ENCODE measurements at places on chromosomes 11 and 22.

DNA sequence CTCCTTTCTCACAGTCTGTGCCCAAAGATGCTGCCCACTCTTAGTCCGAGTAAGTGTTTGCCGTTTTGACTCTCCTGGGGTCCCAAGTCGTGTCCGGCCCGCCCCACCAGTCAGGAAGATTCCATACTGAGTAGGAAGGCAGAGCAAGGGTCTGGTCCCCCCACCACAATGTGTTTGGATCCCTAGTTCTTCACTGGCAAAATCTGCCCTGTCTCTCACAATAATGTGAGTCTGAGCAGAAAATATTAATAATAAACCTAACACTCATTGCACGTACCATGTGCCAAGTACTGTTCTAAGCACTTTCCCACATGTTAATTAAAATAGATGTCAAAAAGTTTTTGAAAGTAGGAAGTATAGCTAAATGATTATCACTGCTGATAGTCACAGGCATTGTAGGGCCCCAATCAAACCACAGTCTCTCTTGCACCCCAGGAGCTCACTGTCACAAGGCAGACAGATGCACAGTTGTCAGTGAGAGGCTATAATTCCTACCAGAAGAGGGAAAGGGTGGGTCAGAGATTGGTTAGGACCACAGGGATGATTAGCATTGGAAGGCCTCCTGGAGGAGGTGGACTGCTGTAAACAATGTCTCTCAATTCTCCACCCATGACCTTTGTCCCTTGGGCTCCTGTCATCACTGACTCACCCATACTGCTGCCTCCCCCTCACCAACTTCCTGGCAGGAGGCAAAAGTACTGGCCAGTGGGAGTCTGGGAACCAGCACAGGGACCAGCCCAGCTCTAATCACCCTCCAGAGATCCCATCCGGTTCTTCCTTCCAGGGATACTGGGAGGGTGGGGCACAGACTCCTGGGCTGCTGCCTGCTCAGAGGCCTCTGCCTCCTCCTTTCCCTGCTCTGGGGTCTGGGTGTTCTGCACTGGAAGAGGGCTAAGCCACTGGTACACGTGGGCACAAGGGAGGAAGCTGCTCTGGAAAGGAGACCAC is 1.0 kb upstream of the POLD4 start:
- no peak for DNase-seq

- no peak for DNase-seq
Measured at GRCh38 chr22:48706934-48707762, 1120.5 kb downstream of the BRD1 start.

DNA sequence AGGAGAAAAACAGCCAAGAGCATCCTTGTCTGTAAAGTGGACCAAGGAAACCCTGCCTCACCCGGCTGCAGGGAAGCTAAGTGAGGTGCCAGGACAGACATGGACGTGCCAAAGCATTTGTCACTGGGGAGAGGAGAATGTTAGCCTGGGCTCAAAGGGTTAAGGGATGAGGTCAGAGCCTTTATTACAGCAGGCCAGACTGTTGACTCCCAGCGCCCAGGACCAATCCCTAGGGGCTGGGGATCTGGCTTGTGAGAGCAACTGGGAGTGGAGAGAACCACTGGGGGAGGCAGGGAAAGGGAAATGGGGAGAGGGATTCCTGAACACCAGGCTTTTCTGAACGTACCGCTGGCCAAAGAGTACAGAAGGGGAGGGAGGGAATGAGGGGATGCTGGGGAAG is 2.6 kb downstream of the CHRM1 start:
- DNase-seq: no peak

GRCh38 chr11:456533-456932 is 6.5 kb downstream of the PTDSS2 start:
- peak; percentile 24 for DNase-seq

- DNase-seq: no peak
Measured at GRCh38 chr11:110447897-110448745, 18.4 kb downstream of the FDX1 start.

GRCh38 chr11:17540807-17541206 is 3.4 kb downstream of the USH1C start:
- DNase-seq: no peak

DNA sequence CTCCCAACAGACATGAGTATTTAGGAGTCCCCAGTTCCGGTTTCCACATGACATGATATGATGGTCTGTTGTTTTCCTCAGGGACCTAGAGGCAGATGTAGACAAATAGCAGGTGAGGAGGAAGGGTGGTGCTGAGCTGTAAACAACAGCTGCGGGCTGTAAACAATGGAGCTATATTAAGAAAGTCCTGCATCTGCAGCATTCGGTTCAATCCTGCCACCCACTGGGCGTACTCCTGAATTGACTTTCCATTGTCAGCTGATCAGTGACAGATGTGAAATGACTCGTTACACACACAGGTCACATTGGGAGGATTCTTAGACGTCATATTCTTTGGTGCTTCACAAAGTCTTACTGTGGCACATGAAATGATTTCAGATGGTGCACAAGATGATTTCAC is 26.8 kb upstream of the RAG1 start:
- DNase-seq: no peak

GRCh38 chr22:50697667-50698506 is 25.3 kb downstream of the SHANK3 start:
- DNase-seq: no peak

- DNase-seq: peak; percentile 83
Measured at GRCh38 chr22:17171153-17172028, 12.3 kb upstream of the HDHD5 start.

DNA sequence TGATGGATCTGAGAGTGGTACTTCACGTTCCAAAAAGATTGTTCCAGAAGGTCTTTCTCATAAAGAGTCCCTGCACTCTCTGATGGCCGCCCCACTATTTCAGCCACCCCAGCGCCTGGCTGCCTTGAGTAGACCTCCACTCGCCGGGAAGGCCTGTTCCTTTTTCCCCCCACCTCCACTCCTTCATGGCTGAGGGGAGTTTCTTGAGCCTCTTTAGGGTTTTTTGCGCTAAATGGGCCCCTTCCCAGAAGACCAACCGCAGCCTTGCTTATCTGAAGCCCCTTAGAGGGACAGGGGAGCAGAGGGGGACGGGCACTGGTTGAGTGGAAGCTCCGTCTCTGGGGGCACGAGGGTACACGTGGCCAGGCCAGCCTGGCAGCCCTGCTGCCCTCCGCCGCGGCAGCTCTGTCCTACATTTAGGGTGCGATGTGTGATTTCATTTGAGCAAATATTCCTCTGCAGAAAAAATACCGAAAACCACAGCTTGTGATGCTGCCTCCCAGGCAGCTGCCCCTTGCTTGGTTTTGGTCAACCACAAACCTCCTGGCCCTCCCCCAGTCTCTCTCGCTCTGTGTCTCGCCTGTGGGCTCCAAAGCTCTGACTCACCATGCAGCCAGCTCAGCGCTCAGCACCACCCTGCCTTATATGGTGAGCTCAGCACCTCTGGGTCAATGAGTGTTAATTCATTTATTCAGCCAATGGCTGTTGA is 88.7 kb downstream of the TP53I11 start:
- peak; percentile 75 for DNase-seq

- no peak for DNase-seq
Measured at GRCh38 chr11:832529-833113, at the start of gene CD151. CD151 (plus strand) TSS chr11:832952; CDS start chr11:836070, 3,118 bp downstream.

DNA sequence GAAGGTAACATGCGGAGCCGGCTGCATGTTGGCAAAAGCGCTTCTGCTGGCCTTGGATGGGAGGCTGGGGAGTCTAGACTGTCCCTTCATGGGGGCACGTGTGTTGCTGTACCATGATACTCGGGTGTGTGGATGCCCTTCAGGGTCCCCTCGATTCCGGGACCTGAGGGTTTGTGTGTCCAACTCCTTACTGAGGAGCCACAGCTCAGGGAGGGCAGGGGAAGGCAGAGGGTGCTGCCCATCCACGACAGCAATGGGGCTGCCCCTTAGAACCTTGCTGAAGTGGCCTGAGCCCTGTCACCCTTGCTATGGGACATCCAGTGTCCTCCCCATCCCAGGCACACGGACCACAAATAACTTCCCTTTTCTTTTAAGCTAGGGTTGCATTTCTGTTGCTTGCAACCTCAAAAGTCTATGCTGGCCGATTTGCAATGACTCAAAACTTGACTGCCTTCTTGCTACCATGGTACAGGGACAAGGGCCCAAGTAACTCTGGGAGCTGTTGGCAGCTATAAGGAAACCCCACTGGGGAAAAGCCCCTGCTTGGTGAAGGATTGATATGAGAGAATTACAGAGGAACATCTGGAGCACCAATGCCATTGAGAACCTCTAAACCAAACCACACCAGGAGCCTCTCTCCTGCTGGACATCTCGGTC is 43.8 kb downstream of the RTL6 start:
- no peak for DNase-seq

GRCh38 chr11:105878510-105878909 is 143.5 kb downstream of the MSANTD4 start:
- DNase-seq: no peak

- no peak for DNase-seq
Measured at GRCh38 chr11:114612686-114613085, 17.1 kb upstream of the NXPE4 start.

DNA sequence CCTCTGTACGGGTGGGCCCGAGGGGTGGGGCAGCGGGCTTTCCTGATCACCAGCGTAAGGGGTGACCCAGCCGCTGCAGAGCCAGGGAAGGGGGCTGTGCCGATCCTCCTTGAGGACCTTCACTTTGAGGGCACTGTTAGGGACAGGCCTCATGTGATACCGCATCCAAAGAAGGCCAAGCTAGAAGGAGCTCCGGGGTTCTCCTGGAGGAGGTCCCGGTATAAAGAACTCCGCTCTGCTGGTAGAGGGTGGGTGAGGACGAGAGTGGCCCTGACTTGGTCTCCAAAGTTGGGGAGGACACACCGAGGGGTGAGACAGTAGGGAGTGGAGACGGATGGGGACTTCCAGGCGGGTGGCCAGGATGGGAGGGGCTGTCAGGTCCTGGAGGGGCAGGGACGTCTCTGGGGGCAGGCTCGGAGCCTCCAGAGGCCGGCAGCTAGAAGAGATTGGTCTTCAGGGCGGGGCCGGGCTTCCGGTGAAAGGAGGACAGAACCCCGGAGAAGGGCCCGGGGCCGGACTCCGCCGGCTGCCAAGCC is 4.6 kb downstream of the PHOX2A start:
- no peak for DNase-seq

DNA sequence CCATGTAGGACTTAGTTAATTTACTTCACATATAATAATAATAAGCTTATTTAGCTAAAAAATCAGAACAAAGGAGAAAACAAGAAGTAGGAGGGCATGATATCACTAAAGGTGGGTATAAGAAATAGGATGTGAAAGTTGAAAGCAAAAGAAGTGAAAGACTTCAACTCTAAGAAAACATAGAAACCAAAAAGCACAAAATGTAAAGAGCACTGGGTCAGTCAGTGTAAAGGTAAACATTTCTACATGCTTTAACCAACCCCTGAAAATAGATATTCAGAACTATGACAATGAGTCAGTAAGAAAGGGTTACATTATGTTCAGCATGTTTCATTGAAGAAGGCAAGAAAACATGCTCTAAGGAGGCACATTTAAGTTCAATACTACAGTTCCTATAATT is 298.8 kb downstream of the SWAP70 start:
- no peak for DNase-seq

- DNase-seq: no peak
Measured at GRCh38 chr11:43687120-43687791, 6.7 kb downstream of the HSD17B12 start.

- DNase-seq: no peak
Measured at GRCh38 chr11:13949876-13950275, 12.6 kb upstream of the SPON1 start.

- DNase-seq: no peak
Measured at GRCh38 chr22:32903507-32903906, 102.0 kb downstream of the TIMP3 start.

DNA sequence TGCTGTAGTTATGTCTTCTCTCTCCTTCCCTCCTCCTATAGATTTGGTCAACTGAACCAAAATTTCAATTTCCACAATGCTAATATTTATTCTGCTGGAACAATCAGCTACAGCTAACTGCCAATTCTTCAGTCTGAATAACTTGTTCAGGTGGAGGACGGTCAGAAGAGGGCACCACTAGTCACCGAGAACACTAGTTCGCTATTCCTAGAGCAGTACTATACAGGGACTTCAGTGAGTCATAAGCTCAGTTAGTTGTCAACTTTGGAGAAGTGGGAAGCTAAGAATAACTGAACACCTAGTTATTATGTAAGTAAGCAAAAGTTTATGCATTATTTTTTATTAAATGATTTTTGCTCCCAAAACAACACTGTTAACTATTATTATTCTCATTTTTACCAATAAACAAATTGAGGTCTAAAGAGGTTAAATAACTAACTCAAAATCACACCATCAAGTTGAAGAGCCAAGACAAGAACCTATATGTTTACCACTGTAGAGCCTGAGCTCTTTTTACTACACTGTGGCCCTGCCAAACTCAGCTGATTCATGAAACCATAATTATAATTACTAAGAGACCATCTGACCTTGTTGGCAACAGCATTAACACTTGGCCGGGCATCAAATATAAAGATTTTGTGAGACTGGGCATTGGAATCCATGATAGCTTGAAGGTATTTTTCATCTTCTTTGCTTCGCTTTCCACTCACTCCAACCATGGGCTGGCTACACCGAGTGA is 59.0 kb downstream of the CEP57 start:
- DNase-seq: no peak

- DNase-seq: no peak
Measured at GRCh38 chr11:69008737-69009440, 4.2 kb downstream of the MRGPRF start.

DNA sequence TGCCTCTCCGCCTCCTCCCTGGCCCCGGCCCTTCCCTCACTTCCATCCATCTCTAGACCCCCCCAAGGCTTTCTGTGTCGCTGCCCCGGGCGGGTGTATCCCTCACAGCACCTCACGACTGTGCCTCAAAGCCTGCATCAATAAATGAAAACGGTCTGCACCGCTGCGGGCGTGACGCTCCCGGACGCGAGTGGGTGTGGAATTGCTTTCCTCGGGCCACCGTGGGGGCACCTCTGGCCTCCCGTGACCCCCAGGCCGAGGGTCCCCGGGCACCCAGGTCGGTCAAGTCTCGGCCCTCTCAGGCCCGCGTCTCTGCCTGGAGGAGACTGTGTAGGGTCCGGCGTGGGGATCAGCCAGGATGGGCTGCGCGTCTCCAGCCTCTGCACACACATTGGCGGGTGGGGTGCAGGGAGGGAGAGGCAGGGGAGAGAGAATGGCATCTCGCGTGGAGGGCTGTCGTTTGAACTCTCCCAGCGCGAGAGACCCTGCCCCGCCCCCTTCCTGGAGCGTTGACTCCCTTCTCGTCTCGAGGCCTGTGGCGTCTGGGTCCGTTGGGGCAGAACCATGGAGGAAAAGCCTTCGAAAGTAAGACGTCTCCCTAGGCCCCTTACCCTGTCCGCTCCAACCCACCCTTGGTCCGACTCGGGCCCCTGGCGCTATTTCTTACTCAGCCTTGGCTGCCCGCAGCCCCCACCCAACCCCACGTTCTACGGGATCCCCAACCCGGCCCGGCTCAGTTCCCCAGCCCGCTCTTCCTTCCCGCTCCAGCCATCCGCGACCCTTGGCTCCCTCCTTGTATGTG is at the start of gene CATSPERZ:
CATSPERZ (plus strand) TSS at position 512 of the 802 bp plus-strand sequence; CDS start at position 565, 53 bp downstream.
- DNase-seq: no peak

- DNase-seq: peak; percentile 30
Measured at GRCh38 chr11:5689551-5689983, at the start of gene TRIM22. TRIM22 (plus strand) TSS chr11:5689790; CDS start chr11:5696233, 6,443 bp downstream.

All from stimulated activated CD4-positive, alpha-beta T cell treated with anti-CD3 and anti-CD28 coated beads, Interleukin-2, amount 100 ng/mL, for 48 hours (primary cell).